Bone marrow (tissue), 2 donors: ENCODE measurements at places on chromosomes 1 and 21.

DNA sequence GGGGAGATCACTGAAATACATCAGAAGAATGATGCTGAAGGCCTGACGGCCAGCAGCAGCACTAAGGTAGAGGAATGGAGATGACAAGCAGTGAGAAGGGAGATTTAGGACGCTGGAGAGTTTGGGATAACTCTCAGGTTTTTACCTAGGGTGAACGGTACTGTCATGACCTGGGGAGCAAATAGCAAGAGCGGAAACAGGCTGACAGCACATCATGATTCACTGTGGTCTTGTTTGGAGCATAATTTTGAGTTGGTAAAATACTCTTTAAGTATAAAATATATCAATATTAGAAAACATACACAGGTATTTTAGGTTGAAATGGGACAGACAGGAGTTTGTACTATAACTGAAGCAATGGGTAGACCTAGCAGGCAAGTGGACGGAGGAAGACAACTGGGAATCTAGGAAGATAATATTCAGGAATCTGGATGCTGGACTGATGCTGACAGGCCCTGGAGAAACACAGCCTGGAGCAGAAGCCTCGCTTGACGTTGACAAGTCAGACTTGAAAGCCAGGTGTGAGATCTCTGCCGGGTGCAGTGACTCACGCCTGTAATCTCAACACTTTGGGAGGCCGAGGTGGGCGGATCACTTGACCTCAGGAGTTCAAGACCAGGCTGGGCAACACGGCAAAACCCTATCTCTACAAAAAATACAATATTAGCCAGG is 33.3 kb downstream of the ALG14 start:
- DNase-seq: no peak

- no peak for DNase-seq
These were observed 72.0 kb downstream of the BEND5 start for GRCh38 chr1:48704736-48705135.

GRCh38 chr1:160821627-160822026 is 25.7 kb downstream of the LY9 start:
- DNase-seq: no peak

GRCh38 chr1:29362116-29362515 is 125.8 kb downstream of the PTPRU start:
- DNase-seq: no peak

DNA sequence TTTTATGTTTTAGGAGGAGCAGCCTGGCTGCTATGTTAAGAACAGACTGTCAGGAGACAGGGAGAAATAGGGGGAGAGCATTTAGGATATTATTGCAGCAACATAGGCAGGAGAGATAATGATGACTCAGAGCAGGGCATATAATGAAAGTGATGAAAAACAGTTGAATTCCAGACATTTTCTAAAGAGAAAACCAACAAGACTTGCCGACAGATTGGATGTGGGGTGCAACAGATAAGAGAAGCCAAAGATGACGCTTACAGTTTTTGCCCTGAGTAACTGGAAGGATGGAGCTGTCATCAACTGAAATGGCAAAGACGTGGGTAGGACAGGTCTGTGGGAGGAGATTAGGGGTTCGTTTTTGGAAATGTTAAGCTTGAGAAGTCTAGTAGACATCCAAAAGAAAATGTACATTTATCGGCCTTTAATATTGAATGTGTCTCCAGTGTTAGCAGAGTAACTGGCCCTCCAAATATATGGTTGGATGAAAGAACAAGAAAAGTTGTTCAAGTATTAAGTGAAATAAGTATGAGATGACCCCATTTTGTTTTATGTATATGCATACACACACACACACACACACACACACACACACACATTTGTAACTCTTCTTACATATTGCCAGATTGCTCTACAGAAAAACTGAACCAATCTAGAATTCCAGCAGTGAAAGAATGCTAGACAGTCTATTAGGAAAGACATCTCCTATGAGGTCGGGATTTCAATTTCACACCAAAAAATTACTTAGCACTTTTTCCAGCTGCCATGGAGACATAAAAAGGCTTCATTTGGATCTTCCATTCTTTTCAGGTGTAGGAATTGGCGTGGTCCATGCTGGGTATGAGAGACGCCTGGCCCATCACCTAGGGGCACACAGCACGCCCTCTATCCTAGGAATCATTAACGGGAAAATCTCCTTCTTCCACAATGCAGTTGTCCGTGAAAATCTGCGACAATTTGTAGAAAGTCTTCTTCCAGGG is 17.2 kb downstream of the DNAJC16 start:
- no peak for DNase-seq

GRCh38 chr21:18812308-18812707 is 408.7 kb upstream of the TMPRSS15 start:
- DNase-seq: no peak

DNA sequence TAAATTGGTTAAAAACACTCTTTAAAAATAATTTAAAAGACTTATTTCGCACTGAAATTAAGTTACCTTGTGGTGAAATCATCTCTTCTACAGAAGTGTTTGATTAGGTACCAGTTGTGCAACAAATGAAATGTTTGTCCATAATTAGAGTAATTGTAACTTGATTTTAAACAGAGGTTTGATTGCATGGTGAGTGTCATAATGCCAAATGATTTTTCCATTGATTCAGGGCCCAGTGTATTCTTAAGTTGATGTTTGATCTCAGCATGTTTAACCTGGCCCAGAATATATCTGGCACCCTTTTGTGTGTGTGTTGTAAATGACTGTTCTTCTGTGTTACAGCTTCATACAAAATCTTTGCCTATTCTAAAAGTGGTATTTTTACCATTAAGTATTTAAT is 28.5 kb downstream of the LRRC8B start:
- no peak for DNase-seq

DNA sequence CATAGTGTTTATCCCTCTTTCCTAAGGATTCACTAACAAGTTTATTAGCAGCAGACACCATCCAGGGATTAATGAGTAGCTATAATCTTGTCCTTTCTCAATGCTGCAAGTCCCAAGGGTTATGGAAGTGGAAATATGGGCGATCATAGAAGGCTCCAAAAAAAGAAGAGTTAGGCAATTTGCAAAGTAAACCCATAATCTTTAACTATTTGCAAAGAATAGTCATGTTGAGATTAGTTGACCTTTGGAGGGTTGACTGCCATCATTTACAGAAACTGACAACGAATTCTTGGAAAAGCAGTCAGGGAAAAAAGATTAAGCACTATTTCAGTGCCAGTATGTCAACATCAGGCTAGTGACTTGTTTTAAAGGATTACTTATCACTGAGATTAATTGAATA is 169.9 kb downstream of the KCNT2 start:
- DNase-seq: no peak

DNA sequence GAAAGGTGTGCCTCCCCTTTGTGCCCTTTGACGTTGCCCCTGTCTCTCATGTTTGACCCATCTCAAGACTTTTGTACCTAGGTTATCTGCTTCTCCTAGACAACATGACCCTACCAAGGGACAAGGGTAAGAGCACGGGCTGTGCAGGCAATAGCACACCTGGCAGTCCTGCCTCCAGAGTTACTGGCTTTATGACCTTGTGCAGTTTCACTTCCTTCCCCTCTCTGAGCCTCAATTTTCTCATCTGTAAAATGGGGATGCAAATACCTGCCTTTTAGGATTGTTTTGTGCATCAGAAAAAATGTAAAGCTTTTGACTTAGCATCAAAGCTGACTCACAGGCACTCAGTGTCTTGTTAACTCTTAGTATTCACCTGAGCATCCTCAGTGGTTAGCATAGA is 36.4 kb downstream of the ELK4 start:
- no peak for DNase-seq

GRCh38 chr1:247114351-247115140 is 10.4 kb upstream of the ZNF669 start:
- no peak for DNase-seq

DNA sequence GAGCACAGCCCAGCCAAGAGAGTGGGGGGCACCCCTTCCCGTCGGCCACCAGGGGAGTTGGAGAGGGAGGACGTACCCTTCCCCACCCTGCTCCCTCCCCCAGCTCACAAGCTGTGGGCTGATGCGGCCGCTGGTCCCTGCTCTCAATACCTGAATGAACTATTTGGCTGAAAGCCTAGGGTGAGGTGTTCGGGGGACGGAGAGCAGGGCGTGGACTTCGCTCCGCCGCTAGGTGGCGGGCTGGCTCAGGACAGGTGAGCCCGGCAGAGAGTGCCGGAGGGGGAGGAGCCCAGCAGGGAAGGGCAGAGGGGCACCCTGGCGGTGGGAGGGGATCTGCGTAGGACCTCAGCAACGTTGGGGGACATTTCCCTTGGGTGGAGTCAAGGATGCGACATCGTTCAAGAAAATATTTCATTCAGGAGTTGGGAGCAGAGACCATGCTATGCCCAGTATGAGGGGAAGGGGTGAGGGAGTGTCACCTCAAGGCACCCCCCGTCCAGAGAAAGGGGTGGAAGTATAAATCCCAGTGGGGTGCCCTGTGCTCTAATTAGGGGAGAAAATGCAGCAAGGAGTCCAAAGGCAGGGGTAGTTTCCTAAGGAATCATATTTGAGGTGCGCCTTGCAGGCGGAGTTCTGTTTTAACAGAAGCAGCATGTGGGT is 12.0 kb upstream of the RHBG start:
- DNase-seq: no peak

GRCh38 chr1:201902198-201902597 is 13.5 kb downstream of the SHISA4 start:
- no peak for DNase-seq

- DNase-seq: no peak
These were observed 32.6 kb downstream of the B3GALT5 start for GRCh38 chr21:39645331-39645730.

- DNase-seq: no peak
These were observed 998.0 kb upstream of the B3GALT2 start for GRCh38 chr1:194184425-194184824.

DNA sequence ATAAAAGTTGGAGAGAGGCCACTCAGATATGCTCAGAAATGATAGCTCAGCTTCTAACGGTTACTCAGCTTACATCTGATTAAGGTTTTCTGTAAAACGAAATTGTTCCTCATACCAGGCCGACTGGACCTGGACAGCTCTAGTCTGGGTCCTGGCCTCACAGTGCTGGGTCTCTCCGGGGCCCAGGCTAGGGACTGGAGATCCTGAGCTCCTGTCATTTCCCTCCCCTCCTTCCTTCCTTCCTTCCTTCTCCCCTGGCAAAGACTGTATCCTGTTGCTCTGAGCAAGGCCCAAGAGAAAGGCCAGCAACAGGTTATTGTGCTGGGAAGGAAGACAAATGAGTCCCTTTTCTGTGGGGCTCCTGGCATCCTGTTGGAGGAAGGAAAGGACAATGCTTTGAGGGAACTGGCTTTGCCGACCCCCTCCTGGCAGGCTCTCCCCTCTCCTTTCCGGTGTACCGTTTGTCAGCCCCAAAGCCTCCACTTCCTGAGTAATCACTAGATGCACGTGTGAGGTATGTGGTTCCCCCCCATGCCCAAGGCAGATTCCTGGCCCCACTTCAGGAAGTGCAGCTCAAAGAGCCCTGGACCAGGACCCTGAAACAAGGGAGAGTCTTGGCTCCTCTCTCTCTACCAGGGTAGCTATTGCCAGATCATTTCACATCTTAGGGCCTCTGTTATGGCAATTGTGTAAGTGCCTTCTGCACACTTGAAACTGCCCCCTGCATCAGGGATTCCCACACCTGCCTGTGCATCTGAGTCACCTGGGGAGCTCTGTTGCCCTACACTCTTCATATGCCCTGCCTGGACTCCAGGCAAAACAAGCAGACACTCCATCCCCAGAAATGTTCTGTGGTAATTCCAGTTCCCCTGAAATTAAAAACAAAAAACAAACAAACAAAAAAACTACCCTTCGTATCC is 212.7 kb upstream of the FGGY start:
- DNase-seq: no peak

- no peak for DNase-seq
These were observed at the start of gene CD34 for GRCh38 chr1:207910591-207911354. TSS of gene CD34 (minus strand) at chr1:207911125. CDS start at chr1:207911080, 45 bp downstream.

DNA sequence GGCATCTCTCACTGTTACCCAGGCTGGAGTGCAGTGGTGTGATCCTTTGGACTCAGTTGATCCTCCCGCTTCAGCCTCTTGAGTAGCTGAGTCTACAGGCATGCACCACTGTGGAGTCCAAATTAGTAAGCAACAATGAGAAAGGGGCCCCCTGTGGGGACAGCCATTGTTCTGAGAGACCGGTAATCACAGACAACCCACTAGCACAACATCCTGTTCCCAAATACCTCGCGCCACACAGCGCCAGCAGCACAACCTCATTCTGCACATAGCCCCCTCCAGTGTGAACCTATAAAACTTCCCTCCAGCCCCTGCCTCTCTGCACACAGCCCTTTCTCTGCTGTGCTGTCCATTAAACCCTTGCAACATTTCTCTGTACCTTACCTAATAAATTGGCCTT is 226.4 kb downstream of the DYRK1A start:
- DNase-seq: no peak

GRCh38 chr1:184605941-184606340 is 148.7 kb downstream of the EDEM3 start:
- no peak for DNase-seq

- no peak for DNase-seq
These were observed 35.7 kb upstream of the SUCO start for GRCh38 chr1:172497230-172497629.

- no peak for DNase-seq
These were observed 1.2 kb upstream of the SMIM1 start for GRCh38 chr1:3771108-3772026.

GRCh38 chr1:162904579-162904978 is 43.6 kb upstream of the CCDC190 start:
- DNase-seq: no peak

GRCh38 chr21:35829067-35829466 is 231.3 kb downstream of the SETD4 start:
- DNase-seq: no peak

DNA sequence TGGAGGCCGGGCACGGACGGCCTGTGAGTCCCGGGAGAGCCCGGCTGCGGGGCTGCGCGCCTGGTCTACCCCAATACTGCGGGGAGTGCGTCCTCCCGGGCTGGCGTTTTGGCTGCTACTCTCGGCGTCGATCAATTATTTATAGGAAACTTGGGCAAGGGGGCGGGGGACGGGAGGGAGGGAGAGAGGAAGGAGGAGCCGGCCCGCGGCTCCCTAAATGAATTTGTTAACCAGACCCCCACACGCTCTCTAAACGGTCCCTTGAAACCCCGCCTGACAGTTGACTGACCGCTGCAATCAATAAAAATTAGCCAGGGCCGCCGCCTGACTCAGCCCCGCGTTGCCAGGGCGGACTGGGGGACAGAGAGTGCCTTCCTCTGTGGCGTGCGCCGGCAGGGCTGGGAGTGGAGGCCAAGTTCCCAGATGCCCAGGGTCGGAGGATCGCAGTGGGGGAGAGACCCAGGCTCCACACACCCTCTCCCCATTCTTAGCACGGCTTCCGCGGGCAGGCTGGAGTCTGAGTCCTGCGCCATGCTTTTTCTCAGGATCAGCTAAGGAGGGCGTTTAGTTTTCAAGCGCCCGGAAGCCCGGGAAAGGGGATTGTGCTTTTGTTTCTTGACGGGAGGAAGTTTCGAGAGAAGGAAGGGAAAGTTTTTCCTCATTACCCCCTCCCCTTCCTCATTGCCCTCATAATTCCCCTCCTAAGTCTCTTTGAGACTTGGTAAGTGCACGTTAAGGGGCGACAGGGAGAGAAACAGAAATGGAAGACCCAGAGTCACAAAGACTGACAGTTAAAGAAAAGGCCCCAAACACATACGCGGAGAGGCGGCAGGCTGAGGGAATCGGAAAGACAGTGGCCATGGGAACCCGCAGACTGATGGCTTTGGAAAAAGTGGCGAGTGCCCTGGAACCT is 6.2 kb downstream of the PAX7 start:
- DNase-seq: no peak

- DNase-seq: no peak
These were observed 19.2 kb upstream of the RD3 start for GRCh38 chr1:211511030-211511700.
